CD8-positive, alpha-beta T cell (primary cell): ENCODE measurements at places on chromosomes 1 and 21.
A peak's percentile ranks its signal among the peaks of the same experiment; 100 is the strongest.

GRCh38 chr1:209672705-209673630 lies 2.2 kb upstream of the G0S2 start:
- DNase-seq, result peak; percentile 42

DNA sequence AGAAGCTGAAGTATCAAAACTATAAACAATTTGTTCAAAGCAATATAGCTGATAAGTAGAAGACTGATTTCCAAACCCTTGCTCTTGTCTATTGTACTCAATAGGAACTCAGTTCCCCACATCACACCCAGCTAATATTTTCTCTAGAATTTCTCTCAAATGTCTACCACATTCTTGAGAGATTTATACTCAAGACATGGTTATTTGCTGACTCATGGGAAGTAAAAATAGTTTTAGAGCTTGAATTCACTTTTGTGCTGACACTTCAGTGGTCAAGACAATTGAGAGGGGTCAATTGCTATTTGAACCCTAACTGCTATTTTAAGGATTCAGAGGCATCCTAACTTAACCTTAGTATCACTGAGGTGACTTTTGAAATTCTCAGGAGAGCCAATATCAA lies 99.0 kb downstream of the TNNI3K start:
- no peak for DNase-seq

DNA sequence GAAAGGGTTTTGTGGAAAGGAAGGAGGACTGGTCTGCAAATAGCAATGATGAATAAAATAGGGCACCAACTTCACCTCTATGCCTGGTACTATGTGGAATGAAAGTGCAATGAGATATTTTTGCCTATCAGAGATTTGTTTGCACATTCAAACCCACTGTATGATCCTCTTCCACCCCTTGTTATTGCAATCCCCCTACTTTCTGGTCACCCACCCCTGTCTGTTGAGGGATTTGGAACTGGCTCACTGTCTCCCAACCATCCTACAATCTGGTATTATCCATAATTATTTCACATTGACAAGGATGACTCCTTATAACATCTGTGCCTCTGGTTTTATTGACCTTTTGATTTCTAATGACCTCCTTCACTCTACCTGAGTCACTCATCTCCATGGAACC lies 42.4 kb downstream of the CD55 start:
- no peak for DNase-seq

- no peak for DNase-seq
These were observed 290.1 kb downstream of the PLPP3 start for GRCh38 chr1:56289260-56289659.

- DNase-seq, result no peak
These were observed 172.6 kb downstream of the APP start for GRCh38 chr21:25997788-25998611.

DNA sequence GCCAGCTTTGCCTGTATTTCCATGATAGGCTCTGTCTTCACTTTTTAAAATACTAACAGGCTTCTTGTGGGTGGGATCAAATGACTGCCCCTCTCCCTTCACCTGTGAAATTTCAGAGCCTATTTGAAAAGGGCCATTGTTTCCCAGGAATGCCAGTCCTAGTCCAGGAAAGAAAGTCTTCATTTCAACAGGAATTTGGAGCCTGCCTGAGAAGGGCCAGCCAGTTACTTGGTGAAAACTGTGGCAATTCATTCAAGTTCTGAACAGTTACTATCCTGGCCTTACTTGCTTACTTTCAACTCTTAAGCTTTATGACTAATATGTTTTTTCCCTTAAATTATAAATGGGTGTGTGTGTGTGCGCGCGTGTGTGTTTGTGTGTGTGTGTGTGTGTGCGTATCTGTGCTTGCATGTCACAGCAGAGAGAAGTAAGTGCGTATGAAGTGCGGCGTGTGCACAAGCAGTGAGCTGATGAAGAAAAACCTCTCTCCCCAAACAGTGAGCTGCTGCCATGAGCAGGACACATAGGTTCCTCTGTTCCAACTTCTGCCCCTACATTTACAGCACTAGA lies 67.5 kb upstream of the RNPC3 start:
- DNase-seq, result no peak
